ENCODE measurements at places on chromosomes 6 and 20.

- no peak for DNase-seq
These were observed 152.7 kb downstream of the SH3BGRL2 start for GRCh38 chr6:79783670-79784394.

DNA sequence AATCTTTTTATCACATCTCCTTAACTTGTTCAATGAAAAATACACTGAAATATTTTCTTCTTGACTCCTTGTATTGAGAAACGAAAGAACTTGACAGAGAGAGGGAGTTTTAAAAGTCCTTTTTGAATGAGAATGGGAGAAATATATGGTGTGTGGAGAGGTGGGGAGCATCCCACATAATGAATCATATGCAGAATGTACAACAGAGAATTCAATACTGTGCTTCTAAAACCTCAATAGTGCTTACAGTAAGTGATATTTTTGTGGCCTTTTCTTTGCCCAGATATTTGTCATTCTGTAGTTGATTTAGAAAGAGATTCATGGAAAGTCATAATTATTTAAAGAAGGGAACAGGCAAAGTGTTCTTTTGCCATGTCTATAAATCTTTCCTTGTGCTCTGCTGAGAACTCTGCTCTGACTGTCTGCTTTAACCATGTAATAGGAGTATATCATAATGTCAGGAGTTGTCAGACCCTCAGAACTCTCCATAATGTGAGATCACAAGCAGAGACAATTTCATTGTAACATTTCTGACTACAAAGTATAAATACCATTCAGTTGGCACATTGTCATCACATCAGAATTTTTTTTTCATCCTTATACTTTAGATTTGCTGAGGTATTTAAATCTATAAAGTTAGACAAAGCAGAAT lies 32.8 kb upstream of the HS3ST5 start:
- no peak for DNase-seq

DNA sequence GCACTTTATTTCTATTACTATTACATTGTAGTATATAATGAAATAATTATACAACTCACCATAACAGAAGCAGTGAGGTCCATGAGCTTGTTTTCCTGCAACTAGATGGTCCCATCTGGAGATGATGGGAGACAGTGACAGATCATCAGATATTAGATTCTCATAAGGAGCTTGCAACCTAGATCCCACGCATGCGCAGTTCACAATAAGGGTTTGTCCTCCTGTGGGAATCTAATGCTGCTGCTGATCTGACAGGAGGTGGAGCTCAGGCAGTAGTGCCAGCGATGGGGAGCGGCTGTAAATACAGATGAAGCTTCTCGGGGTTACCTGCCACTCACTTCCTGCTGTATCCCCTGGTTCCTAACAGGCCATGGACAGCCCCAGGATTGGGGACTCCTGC lies 139.5 kb upstream of the TCF21 start:
- DNase-seq, result no peak

DNA sequence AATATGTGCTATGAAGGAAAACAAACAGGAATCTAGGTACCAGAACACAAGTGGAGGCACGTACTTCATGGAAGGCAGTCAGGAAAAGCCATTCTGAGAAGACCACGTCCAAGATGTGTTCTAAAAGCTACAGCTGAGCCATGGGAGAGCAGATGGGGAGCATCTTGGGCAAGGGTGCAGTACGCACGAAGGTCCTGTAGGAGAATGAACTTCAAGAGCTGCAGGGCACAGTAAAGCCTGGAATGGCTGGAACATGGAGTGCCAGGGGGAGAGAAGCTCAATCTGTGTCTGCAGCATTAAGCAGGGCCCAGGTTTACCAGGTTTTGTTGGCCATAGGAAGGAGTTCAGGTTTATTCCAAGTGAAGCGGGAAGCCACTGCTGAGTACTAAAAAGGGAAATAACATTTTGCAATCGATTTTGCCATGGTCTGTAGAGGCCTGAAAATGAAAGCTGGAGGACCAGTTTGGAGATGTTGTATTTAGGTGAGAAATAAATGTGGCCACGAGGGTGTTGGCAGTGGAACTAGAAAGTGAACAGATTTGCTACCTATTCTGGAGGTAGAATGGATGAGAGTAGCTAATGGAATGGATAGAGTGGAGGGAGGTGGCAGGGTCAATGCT lies 29.9 kb downstream of the ADTRP start:
- no peak for DNase-seq

DNA sequence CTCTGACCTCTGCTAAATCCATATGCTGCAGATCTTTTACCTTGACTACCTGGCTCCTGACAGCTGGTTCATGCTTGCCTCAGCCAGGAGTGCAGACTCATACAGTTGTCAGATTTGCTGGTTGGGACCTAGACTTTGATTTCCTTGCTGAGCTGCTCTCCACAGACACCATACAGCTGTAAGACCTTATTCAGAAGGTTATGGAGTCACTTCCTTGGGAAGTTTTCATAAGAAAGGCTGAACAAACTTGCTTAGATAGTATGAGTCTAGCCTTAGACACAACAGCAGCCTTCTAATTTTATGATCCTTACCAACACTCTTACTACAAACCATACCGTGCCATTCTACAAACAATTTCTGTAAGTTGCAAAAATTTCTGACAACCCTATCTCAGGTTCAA lies 102.9 kb downstream of the EDN1 start:
- no peak for DNase-seq

GRCh38 chr6:20024316-20024673 lies 187.1 kb downstream of the ID4 start:
- DNase-seq, result no peak

GRCh38 chr6:84583784-84584183 lies 180.6 kb downstream of the TBX18 start:
- DNase-seq, result no peak

DNA sequence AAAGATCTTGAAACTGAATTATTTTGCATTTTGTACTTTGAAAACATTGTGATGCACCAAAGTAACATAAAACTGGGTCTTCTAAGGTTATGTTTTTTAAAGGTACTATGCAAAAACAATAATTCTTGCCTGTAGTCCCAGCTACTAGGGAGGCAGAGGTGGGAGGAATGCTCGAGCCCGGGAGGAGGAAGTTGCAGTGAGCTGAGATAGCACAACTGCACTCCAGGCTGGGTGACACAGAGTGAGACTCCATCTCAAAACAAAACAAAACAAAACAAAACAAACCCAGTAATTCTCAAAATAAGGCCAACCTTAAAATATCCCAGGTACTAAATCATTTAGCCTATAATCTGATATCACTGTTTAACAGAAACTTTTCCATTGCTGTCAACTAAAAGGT lies 269.6 kb downstream of the KHDC1L start:
- no peak for DNase-seq

- DNase-seq, result no peak
These were observed 463 bp upstream of the HLA-DMB start for GRCh38 chr6:32941214-32941768.

GRCh38 chr6:112956696-112957535 lies 609.8 kb downstream of the RFPL4B start:
- peak; percentile 94 for DNase-seq

DNA sequence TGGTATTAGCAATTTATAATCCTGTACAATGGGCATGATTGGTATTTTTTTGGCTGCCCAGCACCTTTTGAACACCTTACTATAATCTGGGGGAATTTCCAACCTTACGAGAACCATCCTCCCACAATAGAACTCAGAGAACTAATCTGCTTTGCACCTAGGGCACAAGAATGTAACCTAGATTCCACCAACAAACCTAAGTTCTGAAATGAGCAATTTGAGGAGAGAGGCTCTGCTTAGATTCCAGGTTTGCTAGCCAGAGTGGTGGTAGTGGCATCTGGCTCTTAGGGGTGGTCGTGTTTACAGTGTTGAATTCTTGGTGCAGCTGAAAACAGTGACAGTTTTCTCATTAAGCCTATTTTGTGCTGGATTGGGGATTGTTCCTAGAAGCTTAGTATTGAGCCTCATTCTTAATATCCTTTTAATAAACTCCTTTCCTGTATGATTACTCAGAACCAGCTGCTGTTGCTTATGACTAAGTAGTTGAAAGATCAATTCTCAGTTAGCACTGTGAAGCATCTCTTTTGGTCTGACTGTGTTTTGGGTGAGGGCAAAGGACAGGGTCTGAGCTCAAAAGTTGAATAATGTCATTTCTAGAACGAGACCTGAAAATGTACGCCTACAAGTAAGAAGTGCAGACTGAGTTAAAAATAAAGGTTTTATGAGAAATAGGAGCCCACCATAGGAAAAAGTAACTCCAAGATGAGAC lies 385.6 kb downstream of the CDKAL1 start:
- DNase-seq, result no peak

GRCh38 chr6:20117474-20117873 lies 94.8 kb downstream of the MBOAT1 start:
- DNase-seq, result no peak

DNA sequence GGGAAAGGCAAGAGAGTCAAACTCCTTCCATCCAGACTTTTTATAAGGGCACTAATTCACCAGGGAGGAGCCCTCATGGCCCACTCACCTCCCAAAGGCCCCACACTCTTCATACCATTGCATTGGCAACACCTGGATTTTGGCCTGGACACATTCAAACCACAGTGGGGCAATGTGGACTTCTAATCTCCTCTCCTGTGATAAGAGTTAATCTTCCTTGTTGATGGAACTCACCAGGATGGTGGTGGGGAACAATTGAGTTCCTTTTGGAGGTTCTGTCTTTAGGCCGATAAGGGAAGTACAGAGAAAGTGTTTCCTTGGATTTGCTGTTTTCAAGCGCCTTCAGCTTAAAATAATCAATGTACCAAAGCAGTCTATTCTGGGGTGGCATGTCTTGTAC lies 268.7 kb downstream of the CD83 start:
- DNase-seq, result no peak

DNA sequence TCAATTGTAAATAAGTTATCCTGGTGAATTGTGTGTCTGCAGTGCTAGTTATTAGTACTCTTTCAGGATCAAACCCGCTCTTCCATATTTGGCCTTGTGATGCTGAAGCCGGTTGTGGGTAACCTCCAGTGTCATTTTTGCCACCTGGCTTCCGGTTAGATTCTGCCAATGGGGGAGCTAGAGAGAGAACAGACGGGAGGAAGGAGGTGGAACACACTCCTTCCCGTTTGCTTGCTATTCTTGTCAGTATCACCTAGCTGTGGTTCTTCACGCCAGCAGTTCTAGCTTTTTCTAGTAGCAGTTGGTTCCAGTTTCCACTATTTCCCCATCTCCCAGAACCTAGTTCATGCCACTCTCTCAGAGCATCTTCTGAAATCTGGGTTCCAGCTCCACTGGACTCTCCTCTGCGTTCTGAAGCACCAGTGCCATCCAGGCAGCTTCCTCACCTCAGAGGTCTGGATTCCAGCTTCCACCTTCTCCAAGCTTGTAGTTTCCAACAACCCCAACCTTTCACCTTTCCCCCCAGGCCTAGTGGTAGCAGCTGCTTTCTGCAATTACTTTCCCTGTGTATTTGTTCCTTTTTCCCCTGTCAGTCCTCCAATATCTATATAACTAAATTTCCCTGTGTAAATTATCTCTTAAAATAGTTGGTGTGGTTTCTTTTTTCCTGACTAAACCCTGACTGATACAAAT lies 46.9 kb upstream of the LOC128125822 start:
- DNase-seq, result no peak

- no peak for DNase-seq
These were observed 31.4 kb downstream of the RALGAPA2 start for GRCh38 chr20:20680991-20681508.

DNA sequence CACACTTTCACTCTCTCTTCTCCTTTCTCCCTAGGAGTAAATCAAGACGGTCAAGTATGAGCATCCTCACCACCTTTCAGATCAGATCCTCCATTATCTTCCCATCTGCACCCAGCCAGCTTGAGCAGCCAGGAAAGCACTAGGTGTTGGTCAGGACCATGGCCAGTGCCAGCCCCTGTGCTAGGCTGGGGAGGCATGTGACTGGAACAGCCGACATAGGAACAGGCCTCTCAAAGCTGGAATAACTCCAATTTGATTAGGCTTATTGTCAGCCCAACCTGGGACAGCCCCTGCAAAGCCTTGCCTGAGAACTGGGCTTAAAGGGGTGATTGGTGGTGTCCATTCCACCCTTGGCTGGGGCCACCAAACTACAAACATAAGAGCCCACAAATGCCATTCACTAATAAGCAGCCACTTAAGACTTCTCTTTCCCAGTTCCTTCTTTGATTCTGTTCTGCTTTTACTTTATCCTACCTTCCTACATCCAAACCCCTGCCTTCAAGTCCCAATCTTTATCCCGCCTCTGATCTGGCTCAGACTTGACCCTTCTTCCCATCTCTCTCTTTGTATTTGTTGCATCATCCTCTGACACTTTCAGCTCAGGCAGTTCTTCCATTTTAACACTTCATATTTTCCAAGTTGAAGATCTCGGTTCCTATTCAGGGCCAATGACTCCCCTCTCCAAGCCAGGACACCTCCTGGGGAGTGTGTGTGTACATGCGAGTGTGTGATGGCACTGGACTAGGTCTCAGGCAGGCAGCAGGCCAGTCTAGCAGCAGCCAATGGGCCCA lies 4.5 kb upstream of the TREM2 start:
- peak; percentile 27 for DNase-seq

DNA sequence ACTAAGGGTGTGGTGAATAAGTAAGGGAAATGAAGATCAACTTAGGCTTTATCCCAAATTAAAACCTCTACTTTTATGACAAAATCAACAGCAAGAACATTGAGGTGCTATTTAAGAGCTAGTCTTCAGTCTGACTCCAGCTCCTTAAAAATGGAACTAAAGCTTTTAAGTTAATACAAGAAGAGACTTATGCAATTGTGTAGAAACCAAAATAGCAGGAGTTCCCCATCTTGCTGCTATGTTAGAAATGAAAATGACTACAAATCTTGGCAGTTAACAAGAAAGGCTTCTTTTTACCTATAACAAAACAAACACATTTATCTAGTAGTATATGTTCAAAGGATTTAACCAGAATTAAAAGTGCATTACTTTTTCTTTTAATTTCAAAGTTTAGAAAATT lies 25.7 kb downstream of the HMGN3 start:
- DNase-seq, result no peak

- peak; percentile 80 for DNase-seq
These were observed 129.5 kb upstream of the SSTR4 start for GRCh38 chr20:22905658-22906057.

- DNase-seq, result peak; percentile 47
These were observed 58.5 kb downstream of the SCAF8 start for GRCh38 chr6:154791556-154792317.

GRCh38 chr6:156879186-156879585 lies 102.0 kb downstream of the ARID1B start:
- DNase-seq, result no peak

- DNase-seq, result no peak
These were observed 88.4 kb upstream of the BMP2 start for GRCh38 chr20:6679086-6679485.

- no peak for DNase-seq
These were observed 182.5 kb upstream of the TENT5A start for GRCh38 chr6:81934936-81935335.

GRCh38 chr6:11584244-11584643 lies 46.7 kb downstream of the TMEM170B start:
- peak; percentile 44 for DNase-seq

GRCh38 chr6:33543116-33543515 lies 37.0 kb downstream of the BAK1 start:
- no peak for DNase-seq

GRCh38 chr20:23497536-23497935 lies 6.6 kb downstream of the CST8 start:
- DNase-seq, result no peak
